Iris pigment epithelial cell (primary cell): ENCODE measurements at places on chromosomes 3 and 15.

GRCh38 chr3:64824394-64824909, 136.7 kb upstream of the ADAMTS9 start:
- DNase-seq: peak; percentile 65

DNA sequence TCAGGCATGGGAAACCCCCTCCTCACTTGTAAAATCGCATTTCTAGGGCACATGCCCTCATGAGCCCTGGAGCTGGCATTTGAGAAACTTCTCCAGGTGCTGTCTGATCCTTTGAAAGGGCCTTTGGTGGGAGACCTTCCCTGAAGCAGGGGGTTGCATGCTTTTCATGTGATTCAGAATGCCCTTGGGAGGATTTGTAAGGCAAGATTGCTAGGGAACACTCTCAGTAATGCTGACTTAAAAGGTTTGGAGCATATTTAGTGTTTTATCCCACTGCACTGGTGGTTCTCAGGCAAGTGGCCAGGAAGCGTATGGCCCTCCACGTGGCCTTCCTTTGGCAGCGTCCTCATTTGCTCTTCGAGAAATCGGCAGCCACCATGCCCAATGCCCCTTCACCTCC, 164.1 kb downstream of the ARRDC4 start:
- DNase-seq: no peak

DNA sequence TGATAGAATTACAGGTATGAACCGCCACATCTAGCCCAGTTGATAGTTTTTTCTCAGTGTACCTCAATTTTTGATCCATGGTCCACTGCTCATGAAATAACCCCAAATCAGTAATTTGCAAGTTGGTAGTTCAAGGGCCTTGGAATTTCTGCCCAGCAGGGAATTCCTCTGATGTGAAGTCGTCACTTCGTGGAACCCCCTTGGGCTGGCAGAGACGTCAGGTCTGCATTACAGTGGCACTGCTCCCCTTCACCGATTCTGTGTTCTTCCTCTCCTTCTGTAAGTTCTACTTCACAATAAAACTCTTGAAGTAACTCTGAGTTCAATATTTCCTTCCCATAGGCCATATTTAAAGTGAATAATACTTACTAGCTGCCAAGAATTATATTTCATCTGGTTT, 881.0 kb downstream of the OTOL1 start:
- no peak for DNase-seq

- DNase-seq: peak; percentile 80
These were observed 13.1 kb upstream of the ALCAM start for GRCh38 chr3:105353485-105354161.

GRCh38 chr3:151460228-151460627, 633 bp downstream of the IGSF10 start:
- peak; percentile 24 for DNase-seq

- DNase-seq: no peak
These were observed 94.5 kb downstream of the IQSEC1 start for GRCh38 chr3:12978682-12979081.

DNA sequence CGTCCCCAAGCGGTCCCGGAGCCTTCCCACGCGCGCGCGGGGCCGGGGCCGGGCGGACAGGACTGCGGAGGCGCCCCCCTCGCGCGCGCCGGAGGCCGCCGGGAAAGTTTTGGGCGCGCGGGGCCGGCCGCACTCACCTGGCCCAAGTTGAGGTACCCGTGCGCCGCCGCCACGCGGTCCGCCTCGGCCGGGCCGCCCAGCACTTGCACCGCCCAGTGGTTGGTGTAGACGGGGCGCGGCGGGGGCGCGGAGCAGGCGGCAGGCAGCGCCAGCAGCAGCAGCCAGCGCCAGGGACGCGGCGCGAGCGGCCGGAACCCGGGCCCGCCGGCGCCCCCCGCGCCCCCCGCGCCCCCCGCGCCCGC, 289 bp downstream of the PCSK6 start:
- no peak for DNase-seq

DNA sequence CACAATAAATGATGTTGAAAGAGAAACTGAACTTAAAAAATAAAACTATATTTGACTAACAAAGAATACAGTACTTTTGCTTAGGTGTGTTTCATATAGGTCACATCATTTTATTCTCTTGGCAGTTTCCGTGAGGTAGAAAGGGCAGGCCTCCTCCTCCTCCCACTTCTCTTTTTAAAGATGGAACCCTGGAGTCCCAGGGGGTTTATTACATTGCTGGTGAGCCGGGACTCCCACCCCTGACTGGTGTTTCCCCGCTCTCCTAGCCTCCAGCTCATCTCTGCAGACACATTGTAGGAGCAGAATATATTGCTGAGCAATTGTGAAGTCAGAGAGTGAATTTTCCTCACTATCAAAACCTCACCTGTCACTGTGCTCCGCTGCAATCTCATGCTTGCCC, 30.0 kb downstream of the ZDHHC23 start:
- no peak for DNase-seq

GRCh38 chr15:90419738-90420406, 31.8 kb downstream of the IQGAP1 start:
- peak; percentile 92 for DNase-seq

GRCh38 chr15:78316283-78317083, 17.1 kb upstream of the SKIC8 start:
- DNase-seq: no peak

- DNase-seq: no peak
These were observed 37.4 kb downstream of the TXNRD3 start for GRCh38 chr3:126617571-126617970.

DNA sequence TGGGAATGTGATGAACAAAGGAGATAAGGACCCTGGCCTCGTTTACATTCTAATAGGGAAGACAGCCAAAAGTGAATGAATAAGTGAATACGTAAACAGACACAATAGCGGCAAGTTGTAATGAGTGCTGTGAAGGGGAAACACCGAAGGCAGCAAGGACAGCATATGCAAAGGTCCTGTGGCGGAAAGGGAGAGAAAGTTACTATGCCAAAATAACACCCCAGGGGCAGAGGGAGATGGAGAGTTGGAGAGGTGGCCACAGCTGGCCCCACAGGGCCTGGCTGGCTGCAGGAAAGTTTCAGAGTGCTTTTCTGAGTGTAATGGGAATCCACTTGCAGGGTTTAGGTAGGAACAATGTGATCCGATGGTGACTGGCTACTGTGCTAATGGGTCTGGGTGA, 91.9 kb downstream of the SLCO3A1 start:
- no peak for DNase-seq
